ENCODE measurements at places on chromosomes 5 and 9. TPM values are rescaled to one million over a fixed set of nuclear protein-coding genes. Genes with fewer than 3 reads are reported as not detected.

DNA sequence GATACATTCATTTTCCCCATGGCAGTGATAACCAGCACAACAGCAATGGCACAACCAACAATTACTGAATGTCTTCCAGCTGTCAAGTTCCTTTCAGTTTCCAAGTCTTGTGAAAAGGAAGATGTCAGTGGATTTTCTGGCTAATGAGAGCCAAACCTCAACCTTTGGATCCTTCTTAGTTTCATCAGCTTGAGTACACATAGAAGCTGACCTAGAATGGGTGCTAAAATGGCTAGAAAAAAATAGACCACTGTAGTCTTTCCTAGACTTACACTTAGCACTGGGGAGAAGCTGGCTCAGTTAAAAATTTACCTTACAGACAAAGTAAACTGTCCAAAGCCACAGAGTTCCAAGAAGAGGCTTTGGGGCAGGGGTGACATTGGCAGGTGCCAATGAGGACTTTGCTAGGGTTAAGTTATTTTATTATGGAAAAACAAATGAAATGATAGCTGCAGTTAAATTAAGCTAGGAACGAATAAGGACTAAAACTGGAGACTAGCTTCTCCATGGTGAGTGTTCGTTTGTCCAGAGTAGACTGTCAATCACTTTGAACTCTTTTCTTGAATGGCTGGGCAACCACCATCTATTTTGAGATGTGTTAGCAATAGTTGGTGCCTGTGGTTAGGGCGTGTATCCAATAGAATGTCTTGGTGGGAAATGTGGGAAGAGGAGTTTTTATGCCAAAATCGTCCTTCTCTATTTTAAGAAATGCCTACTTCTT lies 25.9 kb upstream of the TXN start:
- no peak overlapping the region for H3K27ac ChIP-seq
- no peaks in the 10 kb centered on the region for H3K36me3 ChIP-seq
- H3K4me1 ChIP-seq, result no peaks in the 10 kb centered on the region
- H3K27me3 ChIP-seq, result peaks cover 3% of the 10 kb centered on the region
- no peak overlapping the region for H3K4me3 ChIP-seq

- peaks cover 2% of the 10 kb centered on the region for H3K27me3 ChIP-seq
- H3K36me3 ChIP-seq, result no peaks in the 10 kb centered on the region
- H3K27ac ChIP-seq, result no peak overlapping the region
These were observed 68.4 kb upstream of the SLC1A1 start for GRCh38 chr9:4421847-4422246.

- no peak overlapping the region for H3K27ac ChIP-seq
- H3K27me3 ChIP-seq, result no peaks in the 10 kb centered on the region
- no peaks in the 10 kb centered on the region for H3K4me1 ChIP-seq
- no peak overlapping the region for H3K4me3 ChIP-seq
- no peak for DNase-seq
These were observed 73.1 kb downstream of the NDUFAF2 start for GRCh38 chr5:61018062-61018461.

DNA sequence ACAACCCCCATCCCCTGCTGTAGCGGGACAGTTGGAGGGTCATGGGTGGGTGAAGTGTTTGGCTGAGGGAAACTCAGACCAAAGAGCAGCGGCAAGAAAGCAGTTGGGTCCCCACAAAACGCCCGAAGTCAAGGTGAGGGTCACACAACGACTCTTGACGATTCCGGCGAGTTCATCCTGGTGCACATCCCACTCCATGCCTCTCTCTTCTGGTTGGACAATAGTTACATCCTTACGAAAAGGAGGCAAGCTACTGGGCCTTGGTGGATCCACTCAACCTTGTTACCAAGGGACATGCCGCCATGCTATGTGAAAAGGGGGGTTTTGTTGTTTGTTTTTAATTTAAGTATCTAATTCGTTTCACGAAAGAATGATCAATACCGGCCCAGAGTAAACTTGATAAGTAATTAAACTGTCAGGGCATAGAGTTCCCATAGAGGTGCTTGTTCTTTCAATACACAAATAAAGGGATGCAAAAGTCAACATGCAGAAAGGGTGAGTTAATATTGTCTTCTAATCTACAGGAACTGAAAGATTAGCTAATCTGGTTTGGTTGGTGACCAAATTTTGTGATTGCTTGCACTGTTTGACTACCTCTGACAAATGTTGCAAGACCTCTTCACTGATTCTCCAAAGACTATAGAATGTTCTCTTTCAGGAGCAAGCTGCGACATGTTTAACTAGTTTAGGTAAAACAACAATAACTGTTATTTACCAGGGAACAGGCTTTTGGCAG lies 732 bp upstream of the SMIM15 start:
- H3K27me3 ChIP-seq, result no peaks in the 10 kb centered on the region
- peak overlapping the region; percentile 69 for H3K27ac ChIP-seq
- peaks cover 7% of the 10 kb centered on the region for H3K4me1 ChIP-seq
- peaks cover 21% of the 10 kb centered on the region for H3K36me3 ChIP-seq
- no peak for DNase-seq
- peak overlapping the region; percentile 73 for H3K4me3 ChIP-seq

DNA sequence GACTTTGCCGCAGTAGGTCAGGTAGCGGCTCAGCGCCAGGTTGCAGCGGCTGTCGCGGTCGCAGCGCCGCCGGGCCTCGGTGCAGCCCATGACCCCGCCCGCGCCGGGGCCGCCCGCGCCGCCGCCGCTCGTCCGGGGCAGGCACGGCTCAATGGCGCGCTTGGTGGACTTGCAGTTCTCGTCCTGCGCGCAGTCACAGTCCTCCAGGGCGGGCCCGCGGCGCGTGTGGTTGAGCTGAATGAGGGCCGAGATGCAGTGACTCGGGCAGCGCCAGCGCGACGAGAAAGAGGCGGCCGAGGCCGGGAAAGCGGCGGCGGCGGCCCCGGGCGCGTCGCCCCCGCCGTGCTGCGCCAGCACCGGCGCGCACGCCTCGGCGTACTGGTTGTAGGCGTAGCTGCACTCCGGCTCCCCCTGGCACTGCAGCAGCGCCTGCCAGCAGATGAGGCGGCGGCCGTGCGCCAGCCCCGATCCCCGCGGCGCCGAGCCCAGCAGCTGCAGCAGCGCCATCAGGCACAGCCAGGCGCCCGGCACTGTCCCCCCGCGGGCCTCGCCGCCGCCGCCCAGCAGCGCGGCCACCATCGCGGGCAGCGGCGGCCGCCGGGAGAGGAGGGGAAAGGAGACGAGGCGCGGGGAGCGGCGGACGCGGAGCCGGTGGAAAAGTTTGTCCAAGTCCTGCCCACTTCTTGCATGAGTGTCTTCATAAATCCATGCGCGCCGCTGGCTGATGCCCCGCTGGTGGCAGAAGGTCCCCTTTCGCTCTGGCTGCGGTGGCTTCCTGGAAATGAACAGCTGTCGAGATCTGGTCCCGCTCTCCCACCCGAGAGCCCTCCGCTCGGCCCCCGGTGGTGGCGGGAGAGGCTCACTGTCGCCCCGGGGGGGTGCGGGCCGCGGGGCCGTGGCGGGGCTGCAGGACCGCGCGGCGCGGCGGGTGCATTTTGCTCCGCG lies 833 bp downstream of the GAS1 start:
- peaks cover 18% of the 10 kb centered on the region for H3K4me1 ChIP-seq
- H3K27me3 ChIP-seq, result peaks cover 31% of the 10 kb centered on the region
- H3K36me3 ChIP-seq, result no peaks in the 10 kb centered on the region

GRCh38 chr9:115327436-115328122 lies 209.6 kb upstream of the TNC start:
- DNase-seq, result no peak
- no peak overlapping the region for H3K27ac ChIP-seq
- no peaks in the 10 kb centered on the region for H3K36me3 ChIP-seq
- no peaks in the 10 kb centered on the region for H3K27me3 ChIP-seq
- H3K4me3 ChIP-seq, result no peak overlapping the region

DNA sequence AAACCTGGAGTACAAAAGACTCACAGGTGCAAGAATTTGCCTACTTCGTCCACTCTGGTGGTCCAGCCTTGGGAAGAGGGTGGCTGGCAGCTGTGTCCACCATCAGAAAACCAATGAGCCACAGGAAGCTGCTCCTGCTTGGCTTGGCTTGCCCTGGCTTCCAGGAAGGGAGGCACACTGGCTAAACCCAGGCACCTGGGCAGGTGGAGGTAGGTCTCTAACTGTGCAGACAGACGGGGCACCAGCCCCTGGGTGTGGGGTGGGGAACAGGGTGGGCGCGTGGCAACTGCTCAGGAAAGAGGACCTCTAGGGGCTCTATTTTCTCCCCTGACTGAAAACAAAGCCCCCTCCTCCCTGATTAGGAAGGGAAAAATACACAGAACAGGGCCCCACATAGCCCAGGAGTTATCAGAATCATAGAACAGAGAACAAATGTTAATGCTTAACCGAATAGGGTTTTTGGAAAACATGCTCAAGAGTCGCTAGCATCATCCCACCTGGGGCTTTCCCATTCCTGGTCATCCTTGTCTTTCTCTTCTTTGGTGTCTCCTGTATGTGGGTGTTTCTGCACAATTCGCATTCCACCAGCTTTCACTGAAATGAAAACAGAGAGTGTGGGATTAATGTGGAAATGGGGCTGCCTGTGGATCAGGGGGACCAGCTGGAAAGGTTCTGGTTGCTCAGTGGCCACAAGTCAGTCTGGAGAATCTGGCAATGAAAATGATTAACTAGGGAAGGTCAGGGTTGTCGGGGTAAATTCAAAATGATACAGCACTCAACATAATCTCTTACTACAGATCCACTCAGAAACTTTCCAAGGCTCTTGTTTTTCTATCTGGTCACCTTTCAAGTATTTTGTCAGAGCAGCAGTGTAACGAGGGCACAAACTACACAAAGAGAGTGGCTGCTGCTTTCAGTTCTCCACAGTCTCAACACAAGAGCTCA lies 13.1 kb downstream of the DAP start:
- H3K27ac ChIP-seq, result no peak overlapping the region
- no peak overlapping the region for H3K4me3 ChIP-seq
- no peak for DNase-seq
- peaks cover 75% of the 10 kb centered on the region for H3K36me3 ChIP-seq
- H3K27me3 ChIP-seq, result no peaks in the 10 kb centered on the region

DNA sequence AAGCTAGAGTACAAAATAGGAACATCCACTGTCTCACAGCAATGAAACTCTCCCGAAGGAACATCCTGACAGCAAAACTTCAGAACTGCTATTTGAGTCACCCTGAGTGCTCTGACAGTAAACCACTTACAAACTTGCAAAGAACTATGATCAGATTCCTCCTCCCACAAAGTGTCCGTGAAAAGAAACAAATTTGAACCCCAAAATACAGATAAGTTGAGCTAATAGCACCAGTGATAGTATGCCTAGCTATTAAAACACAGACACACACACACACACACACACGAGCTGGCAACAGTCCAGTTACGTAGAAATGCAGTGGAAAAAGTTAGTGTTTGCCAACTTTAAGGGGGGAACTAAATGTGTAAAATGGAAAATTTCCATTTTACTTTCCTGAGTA lies 3.1 kb upstream of the GLIS3 start:
- no peaks in the 10 kb centered on the region for H3K36me3 ChIP-seq
- no peak overlapping the region for H3K4me3 ChIP-seq
- H3K27me3 ChIP-seq, result peaks cover 18% of the 10 kb centered on the region
- no peak for DNase-seq

DNA sequence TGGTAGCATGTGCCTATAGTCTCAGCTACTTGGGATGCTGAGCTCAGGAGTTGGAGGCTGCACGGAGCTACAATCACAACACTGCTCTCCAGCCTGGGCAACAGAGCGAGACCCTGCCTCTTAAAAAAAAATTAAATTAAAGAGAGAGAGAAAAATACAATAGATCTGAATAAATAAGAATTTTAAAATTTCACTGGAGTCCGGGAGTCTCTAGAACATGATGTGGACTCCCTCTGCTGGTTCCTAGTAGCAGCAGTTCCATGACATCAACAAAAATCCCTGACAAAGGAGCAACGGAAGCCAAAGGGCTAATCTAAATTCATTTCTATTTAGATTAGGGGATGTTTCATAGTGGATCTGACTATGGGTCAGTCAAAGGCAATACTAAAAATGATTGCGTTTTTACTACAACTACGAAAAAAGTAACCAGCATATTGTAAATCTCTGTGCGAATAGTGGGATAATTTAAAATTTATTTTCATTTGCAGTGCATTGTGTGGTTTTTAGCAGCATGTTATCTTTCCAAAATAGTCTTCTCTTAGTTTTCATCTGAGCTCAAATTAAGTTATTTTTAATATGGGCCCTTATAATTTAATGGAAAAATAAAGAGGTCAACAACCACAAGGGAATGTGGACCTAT lies 6.7 kb downstream of the INIP start:
- no peaks in the 10 kb centered on the region for H3K4me1 ChIP-seq
- no peak for DNase-seq
- no peaks in the 10 kb centered on the region for H3K27me3 ChIP-seq
- H3K27ac ChIP-seq, result no peak overlapping the region
- peaks cover 29% of the 10 kb centered on the region for H3K36me3 ChIP-seq
- no peak overlapping the region for H3K4me3 ChIP-seq

- DNase-seq, result no peak
- no peaks in the 10 kb centered on the region for H3K36me3 ChIP-seq
- H3K27me3 ChIP-seq, result peaks cover 2% of the 10 kb centered on the region
- H3K4me1 ChIP-seq, result no peaks in the 10 kb centered on the region
- H3K27ac ChIP-seq, result no peak overlapping the region
These were observed 8.6 kb upstream of the OXCT1 start for GRCh38 chr5:41878643-41879478.

DNA sequence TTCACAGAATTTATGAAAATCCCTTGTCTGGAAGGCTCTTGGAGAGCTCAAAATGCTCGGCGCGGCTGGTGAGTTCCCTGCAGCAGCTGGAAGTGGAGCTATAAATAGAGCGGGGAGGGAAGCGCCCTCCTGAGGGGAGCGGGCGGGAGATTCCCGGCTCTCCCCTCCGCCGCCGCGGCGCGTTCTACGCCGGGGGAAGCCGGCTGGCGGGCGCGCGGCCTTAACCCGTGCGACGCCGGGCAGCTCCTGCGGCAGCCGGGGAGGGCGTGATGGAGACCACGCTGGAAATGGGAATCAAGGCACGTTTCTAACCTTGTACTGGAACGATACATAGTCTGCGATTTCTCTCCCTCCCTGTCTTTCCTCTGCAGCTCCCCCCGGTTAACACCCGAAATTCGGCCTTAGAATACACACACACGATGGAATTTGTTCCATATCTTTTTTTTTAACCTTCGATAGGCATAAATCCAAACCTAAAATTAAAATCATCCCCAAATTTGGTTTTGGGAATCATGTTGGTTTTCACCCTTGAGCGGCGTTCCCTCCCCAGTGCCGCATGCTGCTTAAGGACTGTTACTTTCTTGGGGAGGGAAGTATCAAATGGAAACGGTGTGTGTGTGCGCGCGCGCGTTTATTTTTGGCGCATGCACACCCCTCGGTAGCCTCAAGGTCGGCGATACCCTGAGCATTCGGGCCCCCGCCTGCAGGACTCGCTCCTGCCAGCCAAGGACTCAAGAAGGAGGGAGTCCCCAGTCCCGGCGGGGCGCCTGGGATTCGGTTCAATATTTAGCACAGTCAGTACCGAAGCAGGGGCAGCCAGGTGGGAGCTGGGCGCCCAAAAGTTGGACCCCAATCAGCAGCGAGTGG lies 306.3 kb upstream of the KCNN2 start:
- peaks cover 35% of the 10 kb centered on the region for H3K27me3 ChIP-seq
- no peaks in the 10 kb centered on the region for H3K4me1 ChIP-seq
- H3K4me3 ChIP-seq, result no peak overlapping the region
- H3K27ac ChIP-seq, result no peak overlapping the region

CD274 gene
- 6.3 TPM for total RNA-seq

PCDHGB5 gene
- total RNA-seq, result 0.20 TPM

ASTN2 gene
- total RNA-seq, result 2.3 TPM

PRLR gene
- not detected for total RNA-seq

TEX48 gene
- total RNA-seq, result not detected

GRXCR2 gene
- not detected for total RNA-seq

ECSCR gene
- not detected for total RNA-seq

SAXO1 gene
- 0.34 TPM for total RNA-seq

Measured in CD4-positive, alpha-beta T cell (primary cell).